ENCODE measurements at places on chromosomes 4 and X. TPM values are rescaled to one million over a fixed set of nuclear protein-coding genes. Genes with fewer than 3 reads are reported as not detected.

- DNase-seq = no peak
- H3K27me3 ChIP-seq = no peaks in the 10 kb centered on the region
- H3K4me3 ChIP-seq = no peak overlapping the region
Observed at GRCh38 chrX:32170481-32170880, 1040.9 kb downstream of the DMD start.

GRCh38 chr4:151408380-151408629 lies 671 bp upstream of the FHIP1A start:
- no peak overlapping the region for H3K27ac ChIP-seq
- no peaks in the 10 kb centered on the region for H3K36me3 ChIP-seq
- DNase-seq = no peak
- H3K27me3 ChIP-seq = peaks cover 17% of the 10 kb centered on the region
- H3K4me3 ChIP-seq = peak overlapping the region; percentile 89
- H3K4me1 ChIP-seq = peaks cover 14% of the 10 kb centered on the region

- H3K27ac ChIP-seq = no peak overlapping the region
- H3K36me3 ChIP-seq = peaks cover 9% of the 10 kb centered on the region
- no peak overlapping the region for H3K4me3 ChIP-seq
- peaks cover 19% of the 10 kb centered on the region for H3K4me1 ChIP-seq
- H3K27me3 ChIP-seq = no peaks in the 10 kb centered on the region
- no peak for DNase-seq
Observed at GRCh38 chr4:182688081-182688480, 229.1 kb downstream of the DCTD start.

GRCh38 chr4:5755161-5755560 lies 44.2 kb downstream of the EVC start:
- no peak overlapping the region for H3K4me3 ChIP-seq
- H3K27me3 ChIP-seq = peaks cover 3% of the 10 kb centered on the region
- H3K27ac ChIP-seq = peak overlapping the region; percentile 61

GRCh38 chr4:108068442-108068841 lies 78.8 kb downstream of the HADH start:
- no peak overlapping the region for H3K27ac ChIP-seq
- no peak overlapping the region for H3K4me3 ChIP-seq
- no peak for DNase-seq
- peaks cover 9% of the 10 kb centered on the region for H3K4me1 ChIP-seq
- no peaks in the 10 kb centered on the region for H3K36me3 ChIP-seq
- peaks cover 8% of the 10 kb centered on the region for H3K27me3 ChIP-seq

- no peaks in the 10 kb centered on the region for H3K36me3 ChIP-seq
- H3K4me3 ChIP-seq = no peak overlapping the region
- H3K4me1 ChIP-seq = peaks cover 21% of the 10 kb centered on the region
- H3K27ac ChIP-seq = no peak overlapping the region
Observed at GRCh38 chrX:103148075-103148474, 55.1 kb upstream of the NXF3 start.

- H3K4me3 ChIP-seq = no peak overlapping the region
- peaks cover 28% of the 10 kb centered on the region for H3K4me1 ChIP-seq
- H3K27me3 ChIP-seq = no peaks in the 10 kb centered on the region
- peak overlapping the region; percentile 57 for H3K27ac ChIP-seq
Observed at GRCh38 chrX:46665232-46666152, 91.9 kb downstream of the CHST7 start.

The FAM50A gene
- total RNA-seq = 105 TPM

The MAGEA2 gene
- total RNA-seq = not detected

The OPRPN gene
- not detected for total RNA-seq
